ENCODE measurements at places on chromosomes 5 and 9.

- DNase-seq = no peak
Observed at GRCh38 chr5:139677736-139678613, 29.8 kb downstream of the CXXC5 start.

DNA sequence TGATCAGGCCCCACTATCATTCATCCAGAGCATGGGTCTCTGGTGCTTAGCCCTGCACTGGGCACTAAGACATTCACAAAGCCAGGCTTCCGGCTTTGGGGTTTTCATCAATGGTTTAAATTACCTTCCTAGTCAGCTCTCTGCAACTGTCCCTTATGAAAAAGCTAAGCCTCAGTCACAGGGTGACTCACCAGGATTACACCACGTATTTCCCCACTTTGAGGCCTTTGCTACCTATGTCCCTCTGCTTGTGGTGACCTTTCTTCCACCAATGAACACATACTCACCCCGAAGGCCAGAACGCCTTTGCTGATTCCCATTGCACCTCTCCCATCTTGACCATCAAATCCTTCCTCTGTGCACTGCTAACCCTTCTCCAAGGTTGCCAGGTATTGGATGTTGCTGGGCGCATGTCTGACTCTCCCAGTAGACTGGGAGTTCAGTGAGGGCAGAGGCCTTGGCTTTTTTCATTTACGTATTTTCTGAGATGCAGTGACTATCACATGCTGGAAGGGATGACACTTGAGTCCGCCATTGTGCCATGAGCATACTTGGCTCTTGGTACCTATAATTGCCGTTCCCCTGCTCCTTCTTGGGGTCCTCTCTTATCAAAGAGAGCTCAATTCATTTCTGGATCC is 58.7 kb upstream of the TNFSF8 start:
- peak; percentile 54 for DNase-seq

DNA sequence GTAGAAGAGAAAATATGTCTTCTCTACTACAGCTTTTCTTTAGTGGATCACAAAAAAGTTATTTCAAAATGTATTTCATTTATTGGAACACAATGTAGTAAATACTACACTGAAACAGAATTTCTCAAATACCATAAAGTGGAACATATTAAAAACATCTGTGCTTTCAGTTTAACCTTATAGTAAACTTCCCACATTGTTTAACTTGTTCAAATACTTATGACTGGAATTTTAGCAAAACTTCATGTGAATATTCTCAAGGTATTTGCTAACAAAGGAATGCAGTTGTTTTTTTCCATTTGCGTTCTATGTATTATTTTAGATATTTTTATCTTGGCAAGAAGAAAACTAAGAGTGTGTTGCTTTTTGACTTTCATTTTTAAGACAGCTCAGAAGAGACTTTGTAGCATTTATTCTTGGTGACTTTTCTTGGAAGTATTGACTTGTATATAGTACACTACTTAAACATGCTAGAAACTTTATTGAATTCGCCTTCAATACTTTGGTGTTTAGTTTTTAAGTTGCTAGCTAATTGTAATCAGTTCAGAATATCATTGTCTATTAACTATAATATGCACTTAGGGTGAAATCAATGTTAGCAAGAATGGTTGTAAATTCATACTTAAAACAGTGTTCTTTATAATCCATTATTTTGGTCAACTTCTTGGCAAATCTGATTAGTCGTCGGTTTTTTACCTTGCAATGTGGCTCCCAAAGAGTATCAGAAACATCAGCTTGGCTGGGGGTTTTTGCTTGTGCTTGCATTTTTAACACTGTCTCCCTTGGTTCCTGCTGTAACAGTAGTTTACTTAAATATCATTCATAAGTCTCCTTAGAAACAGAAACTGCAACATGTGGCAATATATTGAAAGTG is 5.0 kb upstream of the RHOBTB3 start:
- DNase-seq = peak; percentile 31

DNA sequence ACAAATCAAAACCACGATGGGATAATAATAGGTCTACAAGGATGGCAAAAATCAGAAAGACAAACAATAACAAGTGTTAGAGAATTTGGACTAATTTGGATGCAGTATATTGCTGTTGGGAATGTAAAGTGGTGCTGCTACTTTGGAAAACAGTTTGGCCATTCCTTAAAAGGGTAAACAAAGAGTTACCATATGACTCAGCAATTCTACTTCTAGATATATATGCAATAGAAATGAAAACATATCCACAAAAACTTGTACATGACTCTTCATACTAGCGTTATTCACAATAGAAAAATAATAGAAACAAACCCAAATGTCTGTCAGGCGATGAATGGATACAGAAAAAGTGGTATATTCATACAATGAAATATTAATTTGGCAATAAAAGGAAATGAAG is 58.3 kb downstream of the JAK2 start:
- no peak for DNase-seq

GRCh38 chr5:2113348-2114131 is 230.8 kb upstream of the IRX4 start:
- DNase-seq = no peak

DNA sequence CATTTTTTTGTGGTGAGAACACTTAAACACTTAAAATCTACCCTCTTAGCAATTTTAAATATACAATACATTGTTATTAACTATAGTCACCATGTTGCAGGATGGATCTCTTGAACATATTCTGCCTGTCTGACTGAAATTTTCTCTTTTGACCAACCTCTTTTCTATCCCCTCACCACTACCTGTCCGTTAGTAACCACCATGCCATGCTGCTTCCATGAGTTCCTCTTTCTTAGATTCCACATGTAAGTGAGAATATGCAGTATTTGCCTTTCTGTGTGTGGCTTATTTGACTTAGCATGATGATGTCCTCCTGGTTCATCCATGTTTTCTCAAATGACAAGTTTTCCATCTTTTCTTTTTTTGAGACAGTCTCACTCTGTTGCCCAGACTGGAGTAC is 48.5 kb upstream of the NAA35 start:
- no peak for DNase-seq

GRCh38 chr9:123338710-123339665 is 17.0 kb upstream of the CRB2 start:
- DNase-seq = no peak

- DNase-seq = no peak
Observed at GRCh38 chr5:142304013-142304701, 20.7 kb downstream of the SPRY4 start.

Measured in mesenchymal stem cell (in vitro differentiated cells and primary cell).